ENCODE measurements at places on chromosomes 2 and 18.

- DNase-seq, result no peak
Measured at GRCh38 chr2:10977621-10978020, 65.9 kb downstream of the KCNF1 start.

DNA sequence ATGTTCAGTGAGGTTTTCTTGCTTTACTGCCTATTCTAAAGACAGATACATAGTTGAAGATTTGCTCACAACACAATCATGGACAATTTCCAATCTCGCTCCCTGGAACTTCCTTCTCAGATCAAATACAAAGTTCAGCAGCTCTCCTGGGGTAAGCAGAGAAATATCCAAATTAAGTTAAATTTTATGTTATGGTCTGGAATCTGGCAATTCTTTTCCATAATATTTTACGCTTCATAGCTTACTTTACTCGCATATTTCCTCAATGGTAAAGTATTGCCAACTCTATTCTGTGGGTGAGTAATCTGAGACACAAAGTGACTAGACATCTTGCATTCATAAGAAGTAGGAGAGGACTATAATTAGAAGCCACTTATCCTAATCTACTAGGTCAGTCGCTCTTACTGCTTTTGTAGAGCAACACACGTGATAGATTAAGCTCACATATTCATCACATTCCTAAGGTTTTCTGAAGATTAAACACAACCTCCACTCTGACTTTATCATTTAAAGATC, 529.4 kb downstream of the CCDC85A start:
- DNase-seq, result no peak

DNA sequence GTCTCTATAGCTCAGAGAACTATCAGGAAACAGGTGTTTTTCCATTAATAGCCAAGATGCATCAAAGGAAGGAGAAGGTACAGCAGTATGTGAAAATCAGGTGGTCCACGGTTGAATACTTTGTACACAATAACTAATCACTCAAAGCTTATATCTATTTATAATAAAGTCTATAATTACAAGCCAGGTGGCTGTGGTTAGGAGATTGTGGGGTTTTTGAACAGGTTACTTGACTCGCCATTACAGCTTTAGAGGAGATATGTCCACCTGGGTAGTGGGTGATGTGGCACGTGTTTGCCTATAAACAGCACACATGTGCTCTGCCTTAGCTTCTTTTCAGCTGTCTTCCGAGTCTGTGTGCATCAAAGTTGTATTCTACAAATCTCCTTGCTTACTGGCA, 892.2 kb upstream of the ZEB2 start:
- DNase-seq, result no peak

GRCh38 chr2:232490221-232491138, 2.8 kb upstream of the ECEL1 start:
- DNase-seq, result no peak

DNA sequence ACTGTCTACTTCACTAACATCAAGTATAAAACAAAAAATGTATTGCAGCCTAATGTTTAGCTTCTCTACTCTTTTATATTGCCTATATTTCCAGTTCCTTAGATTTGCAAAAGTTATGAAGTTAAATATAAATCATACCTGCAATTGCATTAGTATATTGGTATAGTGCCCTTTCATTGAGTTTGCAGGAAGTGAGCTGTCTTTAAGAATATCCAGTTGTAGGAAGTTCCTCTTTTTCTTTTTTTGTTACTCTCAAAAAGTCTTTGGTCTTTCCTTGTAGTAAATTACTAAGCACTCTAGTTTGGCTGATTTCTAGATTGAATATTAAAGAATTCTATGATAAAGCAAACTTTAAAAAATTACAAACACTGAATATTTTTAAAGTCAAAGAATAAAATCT, 71.3 kb upstream of the FN1 start:
- no peak for DNase-seq

- DNase-seq, result no peak
Measured at GRCh38 chr2:173288561-173288960, 66.1 kb upstream of the CDCA7 start.

- no peak for DNase-seq
Measured at GRCh38 chr18:76410660-76411417, 84.2 kb downstream of the ZNF516 start.

DNA sequence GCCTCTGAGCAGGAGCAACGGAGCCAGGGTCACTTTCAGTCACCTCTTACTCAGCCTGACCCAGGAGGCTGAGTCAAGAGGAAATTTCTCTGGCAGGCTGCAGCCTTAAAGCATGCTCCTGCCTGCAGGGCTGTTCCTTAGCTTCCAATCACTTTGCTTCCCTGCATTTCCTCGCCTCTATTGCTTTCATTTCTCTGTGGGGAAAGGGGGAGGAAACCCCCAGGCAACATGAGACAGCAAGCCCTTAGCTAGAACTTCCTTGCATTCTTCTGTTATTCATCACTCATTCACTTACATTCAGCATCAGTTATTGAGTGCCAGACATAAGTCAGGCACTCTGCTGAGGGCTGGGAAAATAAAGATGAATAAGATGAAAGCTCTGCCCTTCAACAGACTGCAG, 13.0 kb downstream of the XDH start:
- no peak for DNase-seq

GRCh38 chr18:51767293-51767692, 569.8 kb upstream of the MEX3C start:
- DNase-seq, result no peak

DNA sequence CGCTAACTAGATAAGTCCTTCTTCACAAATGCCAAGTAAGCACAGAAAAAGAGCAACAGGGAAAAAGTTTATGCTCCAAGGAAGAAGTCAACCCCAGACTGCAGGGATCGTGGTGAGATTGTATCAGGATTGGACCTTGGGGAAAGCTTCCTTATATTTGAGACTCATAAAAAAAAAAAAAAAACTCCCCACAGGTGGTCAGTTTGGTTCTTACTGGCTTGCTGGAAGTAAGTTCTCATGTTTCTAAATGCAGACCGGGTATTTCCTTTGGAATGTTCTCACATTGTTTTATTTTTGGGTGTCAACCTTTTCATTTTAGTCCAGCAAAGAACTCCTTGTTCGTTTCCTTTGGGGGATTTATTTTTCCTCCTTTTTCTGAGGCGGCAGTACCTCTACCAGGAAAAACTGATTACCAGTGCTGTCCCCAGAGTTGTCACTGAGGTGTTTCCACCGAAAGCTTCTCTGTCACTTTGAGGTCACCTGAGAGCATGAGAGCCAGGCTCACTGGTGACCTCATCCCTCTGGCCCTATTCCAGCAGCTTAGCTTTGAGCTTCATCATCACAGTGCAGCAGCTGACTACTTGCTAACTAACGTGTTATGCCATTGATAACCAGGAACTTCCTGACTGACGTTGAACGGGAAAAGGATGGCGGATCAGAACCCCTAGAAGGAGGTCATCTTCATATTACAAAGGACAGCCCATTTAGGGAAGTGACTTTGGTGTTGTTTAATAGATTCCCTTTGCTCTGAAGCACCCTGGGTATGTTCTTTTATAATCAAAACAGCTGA, 16.8 kb upstream of the ATP8B1 start:
- no peak for DNase-seq

- no peak for DNase-seq
Measured at GRCh38 chr18:60898111-60898510, 435.1 kb upstream of the CDH20 start.

- no peak for DNase-seq
Measured at GRCh38 chr2:40279482-40279881, 172.4 kb downstream of the SLC8A1 start.

- DNase-seq, result no peak
Measured at GRCh38 chr2:7363906-7364305, 446.7 kb downstream of the RNF144A start.

DNA sequence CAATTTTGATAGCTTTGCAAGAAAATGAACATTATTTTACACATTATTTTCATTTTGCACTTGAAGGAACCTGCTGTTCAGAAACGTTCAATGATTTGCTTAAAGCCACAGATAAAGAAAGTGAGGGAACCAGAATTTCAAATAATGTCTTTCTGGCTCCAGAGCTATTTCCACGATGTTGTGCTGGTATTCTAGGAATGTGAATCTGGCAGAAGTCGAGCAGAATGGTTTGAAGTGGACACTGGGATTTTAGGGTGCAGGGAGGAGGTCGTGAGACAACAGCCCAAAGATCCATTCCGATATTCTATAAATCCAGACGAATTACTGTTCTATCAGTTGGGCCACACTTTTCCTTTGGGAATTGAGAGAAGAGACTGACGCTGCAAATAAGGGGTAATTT, 2.2 kb downstream of the CCDC102B start:
- DNase-seq, result no peak

DNA sequence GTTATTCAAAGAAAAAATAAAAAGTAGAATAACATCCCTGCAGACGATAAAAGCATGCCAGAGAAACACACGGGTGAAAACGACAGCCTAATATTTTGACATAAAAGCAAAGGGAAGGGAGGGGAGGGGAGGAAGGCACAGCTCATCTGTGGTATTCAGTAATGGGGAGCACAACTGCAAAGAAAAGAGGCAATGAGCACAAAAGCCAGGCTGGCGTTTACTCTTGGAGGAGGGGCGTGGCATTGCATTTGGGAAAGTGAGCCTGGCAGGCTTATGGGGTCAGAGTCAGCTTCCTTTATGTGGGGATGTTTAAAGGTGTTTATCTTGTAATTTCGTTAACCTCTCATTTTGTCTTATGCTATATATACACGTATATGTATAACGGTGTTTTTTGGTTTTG, 53.2 kb downstream of the STEAP3 start:
- DNase-seq, result no peak

GRCh38 chr18:48836231-48836805, 114.4 kb downstream of the SMAD7 start:
- no peak for DNase-seq

GRCh38 chr18:36518839-36519238, 221.3 kb downstream of the FHOD3 start:
- DNase-seq, result no peak

DNA sequence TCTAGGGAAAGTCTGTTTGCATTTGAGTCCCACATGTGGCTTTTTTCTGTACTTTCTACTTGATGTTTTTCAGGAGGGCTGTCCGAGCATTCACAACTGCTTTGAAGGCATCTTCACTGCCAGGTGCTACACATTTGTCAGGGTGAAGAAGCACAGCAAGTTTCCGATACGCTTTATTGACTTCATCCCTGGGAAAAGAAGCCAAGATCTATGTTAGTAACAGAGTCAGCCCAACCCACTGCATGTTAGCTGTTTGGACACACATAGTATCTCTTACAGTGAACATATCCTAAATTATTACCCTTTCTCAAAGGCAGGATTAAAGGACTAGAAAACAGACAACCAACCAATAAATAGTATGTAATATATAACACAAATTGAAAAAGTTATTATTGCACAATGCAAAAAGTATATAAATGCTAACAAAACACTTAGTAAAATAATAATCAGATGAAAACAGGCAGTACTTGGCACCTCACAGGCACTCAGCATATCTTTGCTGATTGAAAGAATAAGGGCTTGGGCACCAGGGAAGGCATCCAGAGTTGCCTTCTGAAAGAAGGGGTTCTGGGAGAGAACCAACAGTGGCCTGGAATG, 24.1 kb downstream of the DNAJC27 start:
- DNase-seq, result no peak

GRCh38 chr18:26546875-26547645, 1.3 kb downstream of the KCTD1 start:
- DNase-seq, result no peak

DNA sequence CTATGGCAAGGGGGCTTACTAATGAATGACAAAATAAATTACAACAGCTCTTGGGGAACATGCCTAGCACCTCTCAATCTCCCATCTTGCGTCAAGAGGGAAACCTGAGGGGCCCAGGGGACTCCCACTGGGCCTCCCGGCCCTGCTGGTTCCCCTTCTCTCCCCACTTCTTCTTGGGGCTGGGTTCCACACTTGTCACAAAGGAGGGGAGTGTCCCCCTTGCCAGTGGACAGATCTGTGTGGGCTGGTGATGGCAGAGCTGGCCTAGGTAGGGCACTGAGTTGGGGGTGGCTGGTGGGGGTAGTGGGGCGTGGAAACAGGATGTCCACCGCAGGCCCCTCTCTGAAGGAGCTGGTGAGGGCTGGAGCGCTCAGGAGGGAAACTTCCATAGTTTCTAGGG, 184.0 kb upstream of the HAAO start:
- DNase-seq, result no peak

DNA sequence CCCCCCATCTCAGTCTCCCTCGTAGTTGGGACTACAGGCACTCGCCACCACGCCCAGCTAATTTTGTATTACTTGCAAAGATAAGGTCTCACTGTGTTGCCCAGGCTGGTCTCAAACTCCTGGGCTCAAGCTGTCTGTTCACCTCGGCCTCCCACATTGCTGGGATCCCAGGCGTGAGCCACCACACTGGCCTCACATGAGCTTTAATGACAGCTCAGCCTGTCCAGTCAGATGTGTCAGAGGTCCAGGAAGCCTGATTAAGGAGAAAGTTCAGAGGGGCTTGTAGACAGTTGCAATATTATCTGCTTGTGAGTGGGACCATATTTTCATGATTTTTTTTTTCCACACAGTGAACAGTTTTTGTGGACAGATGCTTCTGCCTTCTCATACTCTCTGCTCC, 82.0 kb downstream of the LIMS1 start:
- no peak for DNase-seq

- DNase-seq, result no peak
Measured at GRCh38 chr2:80080957-80081356, 223.6 kb downstream of the LRRTM1 start.

DNA sequence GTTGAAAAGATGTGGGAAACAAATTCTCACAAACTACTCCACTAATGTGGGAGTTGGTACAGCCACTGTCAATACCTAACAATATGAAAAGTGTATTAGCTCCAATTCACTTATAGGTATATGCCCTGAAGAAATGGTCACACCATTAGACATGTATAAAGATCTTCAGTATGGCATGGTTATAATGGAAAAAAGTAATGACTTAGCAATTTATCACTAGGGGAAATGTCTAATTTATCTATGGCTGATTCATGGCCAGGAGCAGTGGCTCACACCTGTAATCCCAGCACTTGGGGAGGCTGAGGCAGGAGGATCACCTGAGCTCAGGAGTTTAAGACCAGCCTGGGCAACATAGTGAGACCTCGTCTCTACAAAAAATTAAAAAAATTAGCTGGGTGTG, 52.5 kb downstream of the UGP2 start:
- no peak for DNase-seq

DNA sequence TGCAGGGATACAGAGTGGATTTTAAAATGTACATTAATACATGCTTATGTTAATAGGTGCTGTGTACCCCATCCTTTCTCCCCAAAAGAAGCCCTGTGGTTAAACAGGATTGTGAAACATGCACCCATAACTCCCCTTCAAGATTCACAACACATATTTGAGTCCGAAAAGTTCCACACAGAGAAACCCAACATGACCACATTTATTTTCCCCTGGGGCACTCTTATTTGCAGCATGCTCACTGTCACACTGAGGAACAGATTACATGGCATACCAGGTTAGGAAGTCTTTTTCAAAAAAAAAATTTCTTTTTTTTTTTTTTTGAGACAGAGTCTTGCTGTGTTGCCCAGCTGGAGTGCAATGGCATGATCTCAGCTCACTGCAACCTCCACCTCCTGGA, 67.7 kb upstream of the COL5A2 start:
- DNase-seq, result no peak

DNA sequence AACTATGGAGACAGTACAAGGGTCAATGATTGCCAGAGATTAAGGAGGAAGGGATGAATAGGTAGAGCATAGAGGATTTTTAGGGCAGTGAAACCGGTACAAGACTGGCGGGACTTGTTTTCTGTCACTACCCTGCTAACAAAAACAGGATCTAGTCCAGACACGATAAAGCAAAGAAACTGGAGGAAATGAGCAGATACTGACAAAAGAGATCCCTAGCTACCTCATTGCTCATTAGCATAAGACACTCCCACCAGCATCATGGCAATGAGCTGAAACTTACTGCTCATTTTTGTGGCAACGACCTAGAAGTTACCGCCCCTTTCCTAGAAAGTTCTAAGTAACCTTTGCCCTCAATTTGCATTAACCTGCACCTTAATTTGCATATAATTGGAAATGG, 131.2 kb downstream of the ETAA1 start:
- no peak for DNase-seq

Data from effector memory CD8-positive, alpha-beta T cell (primary cell).